Cerebellar nuclear complex (tissue), 1 donor: ENCODE measurements at places on chromosomes 5 and 9.
A peak's percentile ranks its signal among the peaks of the same experiment; 100 is the strongest.

- DNase-seq: peak; percentile 26
These were observed 1038.3 kb downstream of the TLE1 start for GRCh38 chr9:80651044-80651443.

DNA sequence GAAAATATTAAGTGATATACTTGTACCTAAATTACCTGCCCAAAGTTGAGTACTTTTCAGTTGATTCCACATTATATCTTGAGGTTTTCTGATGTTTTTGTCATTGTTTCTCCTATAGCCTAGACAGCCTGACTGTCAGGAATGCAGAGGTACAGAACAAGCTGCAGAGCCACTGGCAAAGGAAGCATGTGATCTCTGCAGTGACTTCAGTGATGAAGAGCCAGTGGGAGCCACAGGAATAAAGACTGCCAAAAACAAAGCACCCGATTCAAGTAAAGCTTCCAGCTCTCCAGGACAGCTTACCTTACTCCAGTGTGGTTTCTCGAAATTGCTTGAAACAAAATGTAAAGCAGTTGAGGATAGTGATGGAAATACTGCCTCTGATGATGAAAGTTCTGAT, 96.3 kb downstream of the ERCC6L2 start:
- no peak for DNase-seq

- DNase-seq: no peak
These were observed 232.0 kb downstream of the IRX1 start for GRCh38 chr5:3827624-3828023.

- no peak for DNase-seq
These were observed 385.5 kb upstream of the COX7C start for GRCh38 chr5:86232246-86232645.
